ENCODE measurements at places on chromosomes 5 and 9.

DNA sequence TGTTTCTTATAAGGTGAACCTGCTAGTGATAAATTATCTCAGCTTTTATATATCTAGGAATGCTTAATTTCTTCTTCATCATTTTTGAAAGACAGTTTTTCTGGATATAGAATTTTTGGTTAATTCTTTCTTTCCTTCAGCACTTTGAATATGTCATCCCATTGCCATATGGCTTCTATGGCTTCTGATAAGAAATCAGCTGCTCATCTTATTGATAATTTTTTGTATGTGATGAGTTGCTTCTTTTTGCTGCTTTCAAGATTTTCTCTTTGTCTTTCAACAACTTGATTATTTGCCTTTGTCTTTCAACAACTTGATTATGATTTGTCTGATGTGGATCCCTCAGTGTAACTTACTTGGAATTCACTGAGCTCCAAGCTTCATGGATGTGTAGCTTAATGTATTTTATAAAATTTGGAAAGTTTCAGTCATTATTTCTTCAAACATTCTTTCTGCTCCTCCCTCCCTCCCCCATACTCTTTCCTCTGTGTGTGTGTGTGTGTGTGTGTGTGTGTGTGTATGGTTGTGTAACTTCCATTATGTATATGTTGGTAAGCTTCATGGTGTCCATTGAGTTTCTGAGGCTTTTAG lies 243.9 kb downstream of the TLE1 start:
- no peak for DNase-seq

DNA sequence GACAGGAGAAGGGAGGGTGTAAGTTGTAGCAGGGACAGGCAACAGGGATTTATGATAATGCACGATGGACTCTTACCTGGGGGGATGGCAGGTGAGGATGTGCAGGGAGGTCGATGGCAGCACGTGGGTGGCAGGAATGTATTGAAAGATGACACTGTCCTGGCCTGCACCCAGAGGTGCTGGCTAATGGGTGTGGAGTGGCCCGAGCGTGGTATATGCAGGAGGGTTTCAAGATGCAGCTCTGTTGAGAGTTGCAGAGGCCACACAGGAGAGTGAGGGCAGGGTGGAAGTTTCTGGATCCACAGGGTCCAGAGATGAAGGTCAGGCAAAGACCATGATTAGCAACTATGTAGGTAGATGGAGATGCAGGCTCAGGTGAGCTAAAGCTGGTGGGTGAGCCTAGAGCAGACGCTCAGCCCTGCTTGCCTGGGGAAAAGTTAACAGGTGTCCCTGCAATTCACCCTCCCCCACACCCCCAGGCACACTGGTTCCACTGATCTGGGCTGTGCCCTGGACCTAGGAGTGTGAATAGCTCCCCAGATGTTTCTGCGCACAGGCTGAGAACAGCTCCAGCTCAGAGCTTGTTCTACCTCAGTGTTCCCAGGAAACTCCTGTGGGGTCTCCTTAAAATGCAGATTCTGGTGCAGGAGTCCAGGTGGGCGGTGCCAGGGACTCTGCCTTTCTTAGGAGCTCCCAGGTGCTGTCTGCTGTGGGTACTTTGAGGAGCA lies 21.5 kb upstream of the S1PR3 start:
- DNase-seq: no peak

- no peak for DNase-seq
Observed at GRCh38 chr5:135437422-135437795, 9.7 kb downstream of the DCANP1 start.

- DNase-seq: no peak
Observed at GRCh38 chr5:103804711-103805110, 242.1 kb upstream of the NUDT12 start.

DNA sequence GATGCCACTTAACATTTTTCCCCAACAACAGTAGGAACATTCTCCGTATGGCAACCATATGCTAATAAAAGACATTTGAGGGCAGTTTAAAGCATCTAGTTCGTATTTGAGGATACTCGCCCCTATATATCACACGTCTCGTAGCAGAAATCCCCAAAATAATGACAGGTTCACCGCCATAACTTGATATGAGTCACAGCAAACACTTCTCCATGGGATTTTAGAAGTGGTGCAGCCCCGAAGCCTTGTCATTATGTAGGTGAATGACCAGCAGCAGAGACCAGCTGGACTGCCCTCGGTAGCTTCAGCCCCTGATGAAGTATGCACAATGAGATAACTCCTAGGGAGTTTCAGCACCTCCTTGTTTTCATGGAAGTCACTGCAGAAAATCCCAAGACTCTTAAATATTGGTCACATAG lies 2.0 kb downstream of the CTNND2 start:
- no peak for DNase-seq

- no peak for DNase-seq
Observed at GRCh38 chr9:93712896-93713295, 136.5 kb downstream of the PHF2 start.

DNA sequence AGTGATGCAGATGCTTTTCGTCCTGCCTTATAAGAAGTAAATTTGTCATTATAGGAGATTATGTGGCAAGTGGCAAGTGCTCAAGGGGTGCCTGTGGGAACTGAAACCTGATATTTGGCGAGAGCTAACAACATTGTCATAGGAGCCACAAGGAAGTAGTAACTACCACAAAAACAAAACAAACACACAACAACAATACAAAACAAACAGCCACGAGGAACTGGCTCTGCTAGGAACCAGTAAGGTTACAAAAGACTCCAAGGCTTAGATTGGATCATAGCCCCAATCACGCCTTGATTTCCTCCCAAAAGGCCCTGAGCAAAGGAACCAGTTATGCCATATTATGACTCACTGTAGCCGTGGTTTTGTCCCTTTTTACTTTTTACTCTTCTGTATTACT lies 1045.2 kb downstream of the CDH12 start:
- DNase-seq: no peak

GRCh38 chr5:132298298-132299212 lies 4.4 kb downstream of the SLC22A4 start:
- no peak for DNase-seq

DNA sequence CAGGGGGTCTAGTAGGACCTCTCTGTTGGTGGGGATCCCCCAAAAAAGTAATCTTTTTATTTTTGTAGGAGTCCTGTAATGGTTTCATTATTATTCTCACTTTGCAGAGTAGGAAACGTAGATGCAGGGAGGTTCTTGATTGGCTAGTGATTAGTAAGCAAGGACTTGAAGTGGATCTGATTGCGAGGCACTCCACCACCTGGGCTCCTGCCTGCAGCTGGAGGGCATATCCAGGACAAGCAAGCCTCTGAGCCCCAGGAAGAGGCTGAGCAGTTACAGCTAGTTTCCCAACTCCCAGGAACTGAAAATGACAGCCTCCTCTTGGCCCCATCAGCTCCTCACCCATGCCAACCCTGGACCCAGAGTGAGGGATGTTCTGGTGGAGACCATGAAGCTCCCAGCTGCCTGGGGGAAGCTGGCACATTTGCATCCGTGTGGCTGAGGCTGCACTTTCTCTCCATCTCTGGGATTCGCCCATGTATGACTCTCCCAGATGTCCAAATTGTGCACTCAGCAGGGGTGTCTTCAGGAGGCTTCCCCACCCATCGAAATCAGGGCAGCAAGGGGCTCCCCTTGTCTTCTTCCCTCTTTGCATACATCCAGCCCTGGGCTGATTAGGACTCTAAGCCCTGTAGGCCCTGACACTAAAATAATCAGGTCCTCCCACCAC lies 10.2 kb downstream of the KCNIP1 start:
- DNase-seq: no peak

GRCh38 chr5:142012186-142012785 lies 541 bp downstream of the GNPDA1 start:
- no peak for DNase-seq

DNA sequence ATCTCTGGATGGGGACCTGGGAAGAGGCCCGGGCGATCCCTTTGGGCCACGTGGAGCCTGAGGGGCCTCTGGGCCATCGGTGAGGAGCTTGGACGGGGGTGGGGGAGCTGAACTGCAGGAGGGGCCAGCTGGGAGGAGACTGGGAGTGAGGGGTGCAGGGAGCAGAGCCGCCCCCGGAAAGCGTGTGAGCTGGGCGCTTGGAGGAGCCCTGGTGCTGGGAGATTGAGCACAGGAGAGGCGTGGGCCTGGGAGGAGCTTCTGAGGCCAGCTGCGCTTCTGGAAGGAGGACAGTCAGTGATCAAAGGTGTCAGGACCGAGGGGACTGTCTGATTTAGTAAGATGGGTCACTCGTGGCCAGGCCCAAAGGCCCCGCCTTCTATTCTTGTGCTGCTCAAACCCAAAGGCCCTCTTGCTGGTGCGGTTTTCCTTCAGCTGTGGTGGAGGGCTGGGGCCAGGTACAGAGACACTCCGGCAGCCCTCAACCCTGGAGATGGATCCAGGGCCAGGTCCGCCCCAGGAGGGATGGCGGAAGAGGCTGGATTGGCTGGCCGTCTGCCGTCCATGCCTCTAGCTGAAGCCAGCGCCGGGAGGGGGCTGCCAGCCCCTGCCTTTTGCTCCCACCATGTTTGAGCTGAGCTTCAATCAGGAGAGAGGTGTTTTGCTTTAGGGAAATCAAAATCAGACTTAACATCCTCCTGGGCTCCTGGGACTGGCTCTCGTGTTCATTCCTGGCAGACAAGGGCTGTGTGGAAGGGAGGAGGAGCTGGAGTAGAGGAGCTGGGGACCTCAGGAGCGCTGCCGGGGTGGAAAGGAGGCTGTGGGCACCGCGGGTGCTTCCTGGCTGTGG lies 21.6 kb downstream of the NCS1 start:
- DNase-seq: no peak

All from activated gamma-delta T cell (primary cell).